HepG2 (cell line): ENCODE measurements at places on chromosomes 12 and 14. TPM values are rescaled to one million over a fixed set of nuclear protein-coding genes. Genes with fewer than 3 reads are reported as not detected.

The CCDC88C gene
- polyA plus RNA-seq = 3.6 and 4.3 TPM in 2 replicates

The IL26 gene
- not detected in 2 replicates for polyA plus RNA-seq

- DNase-seq = no peak
Observed at GRCh38 chr12:8678661-8679111, 16.1 kb upstream of the MFAP5 start.

The MTHFD1 gene
- 31.0 and 33.6 TPM in 2 replicates for polyA plus RNA-seq

The PTGDR gene
- polyA plus RNA-seq = not detected in 2 replicates

The TAS2R42 gene
- not detected in 2 replicates for polyA plus RNA-seq

DNA sequence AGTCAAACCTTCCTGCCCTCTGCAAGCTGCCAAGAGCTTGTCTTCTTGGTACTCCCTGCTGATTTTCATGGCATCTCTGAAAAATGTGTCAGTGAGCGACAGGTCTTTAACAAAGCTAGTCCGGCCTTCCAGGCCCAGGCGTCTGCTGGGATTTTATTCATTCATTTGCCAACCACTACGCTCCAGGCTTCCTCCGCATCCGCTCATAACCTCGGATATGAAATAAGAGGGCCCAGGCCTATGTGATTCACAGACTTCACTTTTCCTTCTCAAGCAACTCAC lies 13.8 kb downstream of the TSPAN9 start:
- DNase-seq = no peak

GRCh38 chr12:130990034-130990433 lies 36.3 kb downstream of the ADGRD1 start:
- DNase-seq = no peak

The CACNA2D4 gene
- polyA plus RNA-seq = 136 and 160 TPM in 2 replicates

GRCh38 chr12:112656141-112656540 lies 135.4 kb upstream of the RPH3A start:
- no peak for DNase-seq

The ASB2 gene
- 4.1 and 4.5 TPM in 2 replicates for polyA plus RNA-seq

The ALX1 gene
- not detected in 2 replicates for polyA plus RNA-seq

- DNase-seq = no peak
Observed at GRCh38 chr12:10750385-10750727, 27.2 kb upstream of the YBX3 start.

DNA sequence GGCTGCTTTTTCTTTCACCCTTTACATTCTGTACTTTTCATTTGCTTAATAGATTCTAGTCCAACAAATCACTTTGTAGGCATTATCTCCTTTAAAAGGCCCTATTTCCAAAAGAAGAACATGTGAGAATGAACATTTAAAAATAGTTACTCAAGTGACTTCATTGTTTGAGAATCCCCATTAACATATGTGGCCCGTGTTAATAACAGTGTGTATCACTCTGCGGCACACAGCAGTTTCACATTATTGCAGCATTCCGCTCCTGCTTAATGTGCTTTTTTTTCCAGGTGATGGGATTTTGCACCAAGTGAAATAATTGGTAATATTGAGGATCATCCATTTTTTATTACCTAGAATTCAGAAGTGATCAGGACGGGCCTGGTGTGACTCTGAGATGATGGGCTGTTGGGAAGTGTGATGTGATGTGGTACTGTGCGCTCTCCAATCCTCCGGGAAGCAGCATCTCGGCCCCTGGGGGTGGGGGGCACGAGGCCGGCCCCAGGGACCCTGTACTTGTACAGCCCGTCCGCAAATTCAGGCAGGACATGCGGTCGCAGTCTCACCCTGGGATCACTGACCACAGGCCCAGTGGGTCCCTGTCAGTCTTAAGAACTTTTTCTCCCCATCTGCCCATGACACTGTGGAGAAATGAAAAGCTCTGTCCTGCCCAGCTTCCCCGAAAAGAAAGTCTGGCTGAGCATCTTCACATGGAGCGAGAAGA lies 32.9 kb downstream of the SLC15A4 start:
- no peak for DNase-seq

- DNase-seq = peak; percentile 43
Observed at GRCh38 chr12:44015333-44015941, 179.6 kb downstream of the TMEM117 start.

DNA sequence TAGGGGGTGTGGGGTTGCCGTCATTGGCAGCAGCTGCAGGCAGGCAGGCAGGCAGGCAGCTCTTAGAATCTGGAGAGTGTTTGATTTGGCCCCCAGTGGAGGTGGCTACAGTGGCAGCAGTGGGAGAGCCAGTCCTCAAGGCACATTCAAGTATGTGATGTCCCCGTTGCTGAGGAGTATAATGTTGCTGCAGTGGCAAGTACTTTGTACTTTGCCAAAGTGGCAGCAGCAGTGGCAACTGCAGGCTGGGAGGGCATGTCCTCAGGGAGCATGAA lies 147.1 kb downstream of the PAPOLA start:
- no peak for DNase-seq

DNA sequence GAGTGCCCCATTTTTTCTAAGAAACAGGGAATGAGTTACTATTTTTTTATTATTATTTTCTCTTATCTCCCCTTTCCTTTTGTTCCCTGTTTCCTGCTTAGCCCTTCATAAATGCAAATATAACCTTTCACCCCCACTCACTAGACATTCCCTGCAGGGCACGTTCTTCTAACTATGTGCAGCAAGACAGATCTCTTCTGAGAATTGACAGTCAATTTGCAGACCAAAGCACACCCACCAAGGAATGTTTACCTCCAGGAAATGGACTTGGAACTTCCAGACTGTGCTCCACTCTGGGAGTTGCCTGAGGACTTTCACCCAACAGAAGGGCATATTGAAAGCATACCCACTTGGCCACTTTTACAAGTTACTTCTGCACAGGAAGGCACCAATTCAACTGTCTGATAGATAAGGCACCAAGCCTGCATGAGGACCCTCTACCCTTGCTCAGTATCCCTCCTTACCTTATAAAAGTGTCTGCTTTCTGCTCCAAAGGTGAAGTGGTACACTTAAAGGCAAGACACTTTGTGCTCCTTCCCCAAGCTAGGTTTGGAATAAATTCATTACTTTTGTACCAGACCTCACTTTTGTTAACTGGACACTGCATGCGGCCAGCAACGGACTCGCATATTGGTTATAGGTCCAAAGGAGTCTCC lies 6.5 kb downstream of the TAS2R19 start:
- peak; percentile 85 for DNase-seq

DNA sequence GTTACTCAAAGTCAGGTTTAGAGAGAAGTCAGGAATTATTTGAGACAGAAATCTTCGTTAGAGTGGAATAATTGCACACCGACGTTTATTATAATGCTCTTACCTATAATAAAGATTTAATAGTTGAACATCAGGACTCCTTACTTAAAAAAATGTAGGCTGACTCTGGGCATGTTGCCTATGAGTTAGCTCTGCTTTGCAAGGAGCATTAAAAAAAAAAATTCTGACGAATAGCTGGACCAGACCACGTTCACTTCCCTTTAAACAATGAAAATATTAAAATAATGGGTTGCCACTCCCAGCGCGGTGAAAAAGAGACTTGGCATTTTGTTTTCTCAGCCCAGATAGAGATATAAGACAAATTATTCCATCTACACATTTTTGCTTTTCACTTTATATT lies 574 bp upstream of the FANCM start:
- no peak for DNase-seq

DNA sequence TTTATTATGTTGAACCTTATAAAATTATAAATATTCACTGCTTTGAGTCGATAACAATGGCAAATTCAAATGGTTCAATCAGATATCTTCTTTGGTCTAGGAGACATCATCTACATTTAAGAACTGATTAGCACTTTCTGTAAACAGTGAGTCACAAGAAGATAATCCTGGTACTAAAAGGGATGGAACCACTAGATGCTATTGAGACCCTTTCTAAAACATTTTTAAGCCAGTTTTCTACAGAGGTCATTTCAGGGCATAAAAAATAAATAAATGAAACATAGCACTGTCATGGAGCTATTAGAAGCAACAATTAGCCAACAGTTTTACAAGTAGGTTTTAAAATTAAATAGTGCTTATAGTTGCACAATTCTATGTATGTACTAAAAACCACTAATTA lies 212.2 kb downstream of the DUSP6 start:
- DNase-seq = no peak

DNA sequence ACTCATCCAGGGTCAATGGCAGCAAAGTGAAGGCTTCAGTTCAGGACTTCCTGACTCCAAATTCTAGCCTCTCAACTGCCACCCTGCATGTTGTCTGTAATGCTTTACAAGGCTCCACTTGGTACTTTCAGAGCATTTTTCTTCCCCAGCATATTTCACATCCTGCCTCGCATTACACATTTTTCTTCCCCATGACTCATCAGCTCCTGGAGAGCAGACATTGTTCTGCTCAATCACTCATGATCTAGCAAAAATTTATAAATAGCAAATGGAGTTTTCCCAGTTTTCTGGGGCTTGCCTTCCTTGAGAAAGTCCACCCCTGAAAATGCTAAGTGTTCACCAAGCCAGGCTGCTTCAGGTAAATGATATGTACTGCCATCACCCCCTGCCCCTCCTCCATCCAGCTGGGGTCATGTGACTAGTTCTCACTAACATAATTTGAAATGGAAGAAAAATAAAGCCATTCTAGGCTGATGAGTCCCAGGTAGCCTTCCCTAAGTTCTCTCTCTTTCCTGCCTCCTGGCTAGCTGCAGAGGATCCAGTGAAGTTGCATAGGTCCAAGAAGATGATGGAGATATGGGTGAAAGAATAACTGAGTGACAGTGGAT lies 69.4 kb downstream of the ARMH4 start:
- no peak for DNase-seq

- DNase-seq = no peak
Observed at GRCh38 chr12:64170024-64170423, 52.1 kb downstream of the KICS2 start.

DNA sequence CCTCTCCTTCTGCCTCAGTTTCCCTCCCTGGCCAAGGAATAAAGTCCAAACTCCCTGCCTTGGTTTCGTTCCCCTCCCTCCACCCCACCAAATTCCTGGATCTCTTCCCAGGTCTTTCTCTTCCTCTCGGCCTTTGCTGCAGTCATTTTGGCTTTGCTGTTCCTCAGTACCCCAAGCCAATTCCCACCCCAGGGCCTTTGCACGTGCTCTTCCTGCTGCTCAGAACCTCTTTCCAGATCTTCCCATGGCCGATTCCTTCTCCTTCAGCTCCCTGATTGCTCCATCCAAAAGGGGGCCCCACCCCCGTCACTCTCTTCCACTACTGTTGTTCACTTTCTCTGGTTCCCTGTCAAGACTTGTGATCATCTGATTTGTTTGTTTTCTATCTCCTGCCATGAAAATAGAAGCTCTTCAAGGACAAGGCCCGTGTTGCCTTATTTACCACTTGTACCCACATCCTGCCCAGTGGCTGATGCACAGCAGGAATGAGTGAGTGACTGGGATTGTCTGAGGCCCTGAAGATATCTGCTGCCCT lies 3.1 kb downstream of the HNF1A start:
- no peak for DNase-seq

The SYCP3 gene
- polyA plus RNA-seq = not detected in 2 replicates

DNA sequence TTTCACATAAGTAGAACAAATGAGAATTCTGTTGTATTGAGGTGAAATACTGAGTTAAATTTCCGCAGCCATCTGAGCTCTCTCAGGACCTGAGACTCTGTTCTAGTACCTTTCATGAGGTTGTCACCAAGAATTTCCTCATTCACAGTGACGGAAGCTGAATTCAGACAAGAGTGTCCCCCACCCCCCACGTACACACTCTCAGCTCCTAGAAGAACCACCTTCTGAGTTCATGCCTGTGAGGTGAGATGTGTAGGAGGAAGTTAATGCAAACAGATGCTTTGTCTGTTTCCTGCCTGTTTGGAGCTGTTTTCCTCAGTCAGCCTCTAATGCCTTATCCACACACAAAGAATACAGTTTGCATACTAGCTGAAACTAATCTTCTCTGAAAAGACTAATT lies 18.2 kb downstream of the BICDL1 start:
- DNase-seq = no peak

DNA sequence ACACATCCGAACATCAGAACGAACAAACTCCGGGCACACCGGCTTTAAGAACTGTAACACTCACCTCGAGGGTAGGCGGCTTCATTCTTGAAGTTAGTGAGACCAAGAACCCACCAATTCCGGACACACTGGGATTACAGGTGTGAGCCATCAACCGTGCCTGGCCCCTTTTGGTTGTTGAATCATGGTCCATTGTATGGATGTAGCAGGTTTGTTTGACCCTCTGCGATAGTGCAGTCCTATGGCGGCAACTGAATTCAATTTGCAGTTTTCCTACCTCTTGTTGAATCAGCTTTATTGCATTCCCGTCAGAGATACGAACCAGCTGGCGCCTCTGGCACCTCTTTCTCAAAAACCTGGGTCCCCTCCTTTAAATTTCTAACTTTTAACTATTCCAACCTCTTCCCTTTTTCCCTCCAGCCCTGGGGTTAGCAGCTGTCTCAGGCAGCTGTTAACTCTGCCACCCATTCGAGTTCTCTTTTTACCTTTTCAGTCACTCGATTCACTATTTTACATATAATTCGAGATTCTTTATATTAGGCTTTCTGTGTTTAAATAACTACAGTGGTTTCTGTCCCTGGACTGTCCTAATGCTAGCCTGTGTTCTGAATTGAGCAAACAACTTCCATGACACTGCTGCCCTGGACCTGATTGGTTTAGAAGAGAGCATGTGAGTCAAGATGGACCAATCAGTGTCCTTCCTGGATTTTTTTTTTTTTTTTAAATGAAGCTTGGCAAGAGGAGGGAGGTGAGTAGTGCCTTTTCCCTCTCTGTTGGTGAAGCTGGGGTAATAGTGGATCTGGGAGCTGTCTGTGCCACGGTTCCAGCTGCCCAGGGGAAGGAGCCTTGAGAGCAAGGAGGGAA lies 261.5 kb downstream of the PCNX1 start:
- DNase-seq = no peak

- no peak for DNase-seq
Observed at GRCh38 chr12:127621366-127621765, 645.6 kb upstream of the TMEM132C start.

The SYNDIG1L gene
- 0.04 and 0.10 TPM in 2 replicates for polyA plus RNA-seq

DNA sequence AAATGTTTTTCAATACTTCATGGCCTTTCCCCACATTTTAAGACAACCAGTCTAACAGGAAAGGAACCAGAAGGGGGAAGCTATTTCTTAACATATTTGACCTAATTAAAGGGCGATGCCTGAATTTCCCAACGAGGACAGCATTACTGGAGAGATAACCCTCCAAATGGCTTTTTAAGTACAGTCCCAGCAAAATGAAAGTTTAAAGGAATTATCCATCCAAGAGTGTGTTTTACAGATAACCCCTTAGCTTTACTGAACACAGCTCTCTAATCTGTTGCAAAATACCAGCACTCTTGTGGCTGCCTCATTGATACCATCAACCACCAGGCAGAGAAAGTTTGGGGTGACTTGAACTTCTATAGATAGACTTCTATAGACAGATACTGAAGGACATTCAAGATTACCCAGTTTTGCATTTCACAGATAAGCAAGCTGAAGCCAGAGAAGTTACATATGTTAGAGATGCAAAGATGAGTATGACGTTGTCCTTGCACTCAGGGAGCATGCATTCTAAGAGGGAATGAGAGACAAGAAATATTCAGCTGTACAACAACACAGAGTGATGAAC lies 41.3 kb upstream of the DUSP6 start:
- no peak for DNase-seq

DNA sequence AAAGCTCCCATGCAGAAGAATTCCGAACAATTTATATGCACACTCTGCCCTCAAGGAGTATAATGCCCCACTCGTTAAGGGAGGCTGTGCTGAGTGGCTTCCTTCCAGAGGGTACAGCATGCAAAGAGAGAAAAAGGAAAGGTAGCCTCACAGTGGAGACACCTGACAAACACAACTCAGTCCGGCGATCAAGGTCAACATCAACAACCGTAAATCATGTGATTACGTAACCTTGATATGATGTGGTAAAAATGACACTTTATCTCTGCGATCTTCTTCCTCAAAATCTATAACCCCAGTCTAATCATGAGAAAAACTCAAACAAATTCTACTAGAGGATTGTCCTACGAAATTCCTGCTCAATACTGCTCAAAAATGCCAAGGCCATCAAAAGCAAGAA lies 400.5 kb upstream of the CCDC196 start:
- DNase-seq = no peak
